ENCODE measurements at places on chromosomes 4 and X.

DNA sequence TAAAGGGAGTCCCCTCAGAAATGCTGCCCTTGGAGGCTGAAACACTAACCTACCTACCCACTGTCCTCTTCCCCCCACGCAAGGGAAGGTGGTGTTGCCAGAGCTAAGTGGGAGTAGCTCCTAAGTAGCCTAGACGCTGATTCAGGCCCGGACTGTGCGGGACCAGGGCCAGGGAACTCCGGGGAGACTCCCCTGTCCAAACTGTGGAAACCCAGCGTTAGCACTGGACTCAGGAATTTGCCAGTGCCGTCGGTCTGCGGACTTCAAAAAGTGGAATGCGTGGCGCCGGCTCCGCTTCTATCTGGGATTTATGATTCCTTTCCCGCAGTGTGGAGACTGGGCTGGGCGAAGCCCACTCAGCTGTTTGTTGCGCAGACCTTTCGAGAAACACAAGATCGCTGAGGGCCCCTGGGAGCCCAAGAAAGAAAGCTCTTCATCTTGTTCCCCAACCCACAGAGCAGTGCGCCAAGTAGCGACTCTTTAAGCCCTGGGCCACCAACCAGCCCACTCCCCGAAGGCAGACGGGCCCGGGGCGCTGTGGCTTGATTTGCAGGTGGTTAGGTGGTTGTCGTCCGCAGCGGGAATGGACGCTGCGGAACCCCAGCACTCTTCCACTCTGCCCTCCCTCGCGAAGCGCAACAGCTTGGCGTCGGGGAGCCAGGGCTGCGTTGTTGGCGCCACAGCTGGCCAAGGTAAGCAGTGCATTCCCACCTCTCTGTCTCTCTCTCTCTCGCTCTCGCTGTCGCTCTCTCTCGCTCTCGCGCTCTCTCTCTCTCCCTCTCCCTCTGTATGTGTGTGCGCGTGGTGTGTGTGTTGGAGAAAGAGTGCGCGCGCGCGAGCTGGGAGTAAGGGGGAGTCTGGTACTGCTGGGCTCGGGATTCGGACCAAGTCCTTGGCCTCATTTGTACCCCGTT, 2.0 kb downstream of the TMEM255A start:
- DNase-seq = peak; percentile 67

DNA sequence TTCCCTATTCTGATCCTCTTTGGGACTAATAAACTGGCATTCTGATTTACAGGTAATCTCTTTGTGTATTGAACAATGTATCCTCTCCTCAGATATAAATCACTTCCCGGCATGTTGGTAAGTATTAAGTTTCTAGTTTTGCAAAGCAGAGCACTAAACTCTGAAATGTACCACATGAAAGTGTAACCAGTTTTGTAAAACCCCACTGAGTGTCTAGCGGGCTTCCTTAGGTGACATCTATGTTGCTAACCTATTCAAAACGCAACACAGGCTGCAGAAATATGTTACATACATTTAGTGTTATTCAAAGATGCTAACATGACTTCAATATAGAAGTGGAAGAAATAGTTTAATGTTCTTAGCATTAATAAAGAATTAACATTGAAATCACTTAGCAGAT, 25.2 kb downstream of the DNAJB14 start:
- DNase-seq = no peak

- peak; percentile 80 for DNase-seq
These were observed 28.1 kb downstream of the BEX3 start for GRCh38 chrX:103404231-103405008.

GRCh38 chrX:102341867-102342266, 94.9 kb downstream of the NXF2 start:
- DNase-seq = no peak

- DNase-seq = no peak
These were observed 185.9 kb downstream of the SHROOM3 start for GRCh38 chr4:76620723-76621468.

GRCh38 chrX:42398967-42399631, 378.9 kb downstream of the PPP1R2C start:
- DNase-seq = no peak

DNA sequence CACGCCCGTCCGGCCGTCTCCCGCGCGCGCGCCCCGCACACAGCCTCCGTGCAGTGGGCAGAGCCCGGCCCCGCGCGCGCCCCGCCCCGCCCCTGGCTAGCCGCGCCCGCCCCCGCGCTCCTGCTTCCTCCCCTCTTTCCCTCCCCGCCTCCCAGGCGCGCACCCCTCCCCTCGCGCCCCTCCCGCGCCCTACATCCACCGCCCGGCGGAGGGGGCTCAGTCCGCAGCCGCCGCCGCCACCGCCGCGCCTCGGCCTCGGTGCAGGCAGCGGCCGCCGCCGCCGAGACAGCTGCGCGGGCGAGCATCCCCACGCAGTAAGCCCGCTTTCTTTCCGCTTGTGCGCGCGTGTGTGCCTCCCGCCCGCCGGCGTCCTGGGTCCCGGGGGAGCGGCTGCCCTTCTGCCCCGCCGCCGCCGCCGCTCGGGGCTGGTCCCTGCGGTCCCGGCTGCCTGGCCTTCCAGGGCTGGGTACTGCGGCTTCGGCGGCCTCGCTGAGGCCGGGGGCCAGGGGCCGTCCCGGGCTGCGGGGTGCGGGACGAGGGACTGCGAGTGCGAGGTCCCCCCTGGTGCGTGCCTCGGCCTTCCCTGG, at the start of gene FHL1:
Gene FHL1 (plus strand): TSS at position 219 of the 587 bp plus-strand sequence.
- DNase-seq = peak; percentile 16

GRCh38 chr4:141705747-141706377, 69.5 kb downstream of the IL15 start:
- DNase-seq = no peak

DNA sequence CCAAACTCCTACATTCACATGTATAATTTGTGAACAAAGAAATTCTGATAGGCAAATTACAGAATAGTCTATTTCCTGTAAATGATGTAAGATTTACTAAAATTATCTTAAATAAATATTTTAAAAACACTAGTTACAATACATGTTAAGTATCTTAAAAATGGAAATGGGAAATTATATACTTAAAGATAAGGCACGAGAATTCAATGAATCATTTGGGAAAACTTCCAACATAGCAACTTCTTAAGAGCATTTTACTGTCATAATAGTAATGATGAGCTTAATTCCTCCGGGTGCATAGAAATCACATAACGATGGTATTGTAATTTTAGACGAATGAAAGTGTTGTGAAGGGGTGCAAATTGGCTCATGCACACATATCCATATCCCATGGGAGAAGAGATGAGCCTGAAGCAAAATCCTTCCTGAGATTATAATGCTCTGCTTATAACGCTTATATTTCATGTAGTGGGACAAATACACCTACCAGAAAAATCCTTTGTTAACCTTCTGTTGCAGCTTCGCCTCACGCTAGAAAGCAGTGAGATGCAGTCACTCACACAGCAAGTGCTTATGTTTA, 873.5 kb downstream of the PDHA2 start:
- DNase-seq = no peak

GRCh38 chr4:102139932-102140331, 205.3 kb downstream of the SLC39A8 start:
- DNase-seq = peak; percentile 20

DNA sequence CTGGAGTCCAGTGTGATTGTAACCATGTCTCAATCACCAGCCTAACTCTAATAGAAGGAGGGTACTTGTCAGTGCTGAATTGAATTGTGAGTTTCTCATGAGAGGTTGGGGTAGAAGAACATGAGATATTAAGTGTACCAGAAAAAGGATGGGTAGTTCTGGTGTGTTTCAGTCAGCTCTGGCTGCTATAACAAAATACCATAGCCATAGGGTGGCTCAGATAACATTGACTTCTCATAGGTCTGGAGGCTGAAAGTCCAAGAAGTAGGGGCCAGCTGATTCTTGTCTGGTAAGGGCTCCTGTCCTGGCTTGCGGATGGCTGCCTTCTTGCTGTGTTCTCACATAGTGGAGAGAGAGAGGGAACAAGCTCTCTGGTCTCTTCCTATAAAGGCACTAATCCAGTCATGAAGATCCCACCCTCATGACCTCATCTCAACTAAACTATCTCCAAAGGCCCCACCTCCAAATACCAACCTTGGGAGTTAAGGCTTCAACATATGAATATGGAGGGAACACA, 35.6 kb upstream of the STX18 start:
- DNase-seq = no peak
